ENCODE measurements at places on chromosomes 5 and 9.

DNA sequence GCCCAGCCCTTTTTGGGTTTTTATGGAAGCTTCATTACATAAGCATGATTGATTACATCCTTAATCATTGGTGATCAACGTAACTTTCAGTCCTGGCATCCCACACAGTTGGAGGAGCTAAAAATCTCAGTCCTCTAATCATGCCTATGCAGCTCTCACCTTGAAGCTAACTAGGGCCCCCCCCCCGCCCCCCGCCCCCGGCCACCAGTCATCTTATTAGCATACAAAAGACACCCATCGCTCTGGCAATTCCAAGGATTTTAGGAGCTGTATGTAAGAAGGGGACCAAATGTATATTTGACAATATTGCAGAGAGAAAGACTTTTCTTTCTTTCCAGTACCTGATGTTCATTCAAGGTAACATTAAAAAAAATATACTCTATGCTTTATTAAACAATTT, 19.0 kb downstream of the ENC1 start:
- DNase-seq, result no peak

DNA sequence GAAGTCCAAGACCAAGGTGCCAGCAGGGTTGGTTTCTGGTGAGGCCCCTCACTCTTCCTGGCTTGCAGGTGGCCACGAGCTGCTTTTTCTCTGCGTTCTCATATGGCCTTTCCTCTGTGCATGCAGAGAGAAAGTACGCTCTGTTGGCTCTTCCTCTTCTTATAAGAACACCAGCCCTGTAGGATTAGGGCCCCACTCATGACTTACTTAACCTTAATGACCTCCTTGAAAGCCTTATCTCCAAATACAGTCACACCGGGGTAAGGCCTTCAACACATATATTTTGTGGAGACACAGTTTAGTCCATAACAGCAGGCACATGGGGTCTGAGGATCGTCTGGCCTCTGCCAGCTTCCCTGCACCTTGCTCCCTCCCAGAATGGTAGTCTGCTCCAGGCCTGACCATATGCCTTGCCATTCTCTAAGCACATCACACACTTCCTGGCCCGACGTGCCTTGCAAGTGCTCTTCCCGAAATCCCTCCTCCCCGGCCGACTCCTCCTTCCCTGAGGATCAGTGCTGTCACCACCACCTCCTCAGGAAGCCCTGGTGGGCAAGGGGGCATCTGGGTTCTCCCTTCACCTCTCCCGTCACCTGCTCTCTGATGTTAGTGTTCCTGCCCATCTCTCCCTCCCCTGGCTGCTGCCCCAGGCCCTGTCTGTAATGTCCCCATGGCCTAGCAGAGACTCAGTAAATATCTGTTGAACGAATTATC, 200.7 kb downstream of the AOPEP start:
- no peak for DNase-seq

GRCh38 chr5:77448831-77449230, 43.3 kb downstream of the WDR41 start:
- DNase-seq, result no peak

DNA sequence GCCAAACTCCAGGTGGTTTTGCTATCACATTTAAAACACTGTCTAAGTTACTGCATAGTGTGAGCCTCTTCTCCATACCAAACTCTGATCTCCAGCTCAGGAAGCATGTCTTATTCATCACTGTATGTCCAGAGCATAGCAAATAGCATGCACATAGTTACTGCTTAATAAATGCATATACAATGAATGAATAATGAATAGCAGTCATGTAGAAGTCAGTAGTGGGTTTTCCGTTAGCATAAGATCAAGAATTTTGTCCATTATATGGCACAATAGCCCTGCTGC, 329.4 kb downstream of the ARRDC3 start:
- DNase-seq, result no peak

DNA sequence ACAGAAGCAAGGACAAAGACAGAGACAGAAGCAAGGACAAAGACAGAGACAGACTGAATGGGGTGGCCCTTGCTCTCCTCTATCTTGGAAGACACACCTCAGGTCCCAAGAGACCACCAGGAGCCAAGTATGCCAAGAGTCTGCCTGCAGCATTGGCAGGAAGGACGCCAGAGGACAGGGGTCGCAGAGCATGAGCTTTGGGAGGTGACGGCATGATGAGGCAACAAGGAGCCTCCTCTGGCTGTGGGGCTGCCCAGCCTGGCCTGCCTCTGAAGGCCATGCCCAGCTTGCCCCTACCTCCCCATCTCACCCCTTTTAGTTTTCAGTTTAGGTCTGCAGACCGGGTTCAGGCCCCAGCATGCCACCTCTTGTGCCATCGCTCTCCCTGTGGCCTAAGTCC, 17.6 kb downstream of the PDGFRB start:
- peak; percentile 43 for DNase-seq

- no peak for DNase-seq
Observed at GRCh38 chr9:117521293-117521692, 106.4 kb upstream of the ASTN2 start.

DNA sequence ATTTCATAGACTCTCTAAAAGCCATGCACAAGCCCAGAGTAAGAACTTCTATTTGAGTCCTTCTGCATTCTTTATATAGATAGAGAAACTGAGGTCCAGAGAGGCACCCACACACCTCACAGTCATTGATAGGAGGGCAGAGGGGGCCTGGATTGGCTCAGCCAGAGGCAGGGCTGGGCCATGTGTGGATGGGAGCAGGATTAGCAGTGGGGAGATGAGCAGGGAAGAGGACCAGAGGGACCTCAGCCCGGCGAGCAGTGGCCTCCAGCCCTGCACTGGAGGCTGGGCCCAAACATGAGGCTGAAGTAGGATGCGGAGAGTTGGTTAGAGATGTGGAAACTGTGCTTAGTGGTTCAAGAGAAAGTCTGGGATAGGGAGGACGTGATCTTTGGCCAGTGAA, 34.0 kb downstream of the PPARGC1B start:
- DNase-seq, result no peak

DNA sequence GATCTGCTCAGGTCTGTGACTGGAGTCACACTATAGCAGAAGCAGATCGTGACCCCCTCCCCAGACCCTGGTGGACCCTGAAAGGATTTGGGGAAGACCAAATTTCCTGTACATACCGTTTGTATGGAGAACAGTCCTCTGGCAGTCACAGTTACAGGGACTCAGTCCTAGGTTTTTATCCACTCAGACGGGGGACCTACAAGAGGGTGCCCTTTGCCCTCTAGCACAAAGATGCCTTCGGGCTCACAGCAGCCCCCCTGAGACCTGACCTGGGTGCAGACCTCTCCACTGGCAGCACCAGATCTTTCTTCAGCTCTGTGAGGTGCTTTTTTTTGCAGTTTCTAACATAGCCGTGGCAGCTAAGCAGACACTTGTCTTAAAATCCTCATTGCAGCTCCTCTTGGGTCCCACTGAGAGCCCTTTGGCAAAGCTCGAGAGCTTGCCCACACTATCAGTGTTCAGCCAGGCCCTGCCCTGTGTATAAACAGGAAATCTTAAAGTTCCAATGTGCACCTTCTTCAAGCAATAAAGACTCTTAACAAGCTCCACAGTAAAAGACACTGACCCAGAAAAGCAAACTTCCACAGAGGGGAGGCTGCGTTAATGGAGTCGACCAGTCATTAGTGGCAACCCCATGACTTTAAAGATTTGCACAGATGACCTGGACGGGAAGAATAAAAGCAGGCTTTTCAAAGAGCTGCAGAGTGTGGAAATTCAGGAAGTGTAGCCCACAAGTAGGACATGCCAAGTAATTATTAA, 71.8 kb upstream of the LHFPL2 start:
- no peak for DNase-seq

Data from astrocyte of the spinal cord (primary cell).